Dermis microvascular lymphatic vessel endothelial cell (primary cell): ENCODE measurements at places on chromosomes 2 and 18. TPM values are rescaled to one million over a fixed set of nuclear protein-coding genes. Genes with fewer than 3 reads are reported as not detected.

Gene SMPD4
- 10.4 and 15.7 TPM in 2 replicates for total RNA-seq

Gene DLGAP1
- total RNA-seq, result under 0.01 and 0.13 TPM in 2 replicates

Gene PLCL1
- total RNA-seq, result 0.76 and 1.0 TPM in 2 replicates

Gene KIF1A
- under 0.01 TPM in 2 replicates for total RNA-seq

Gene DUSP2
- total RNA-seq, result 0.26 and 0.76 TPM in 2 replicates

DNA sequence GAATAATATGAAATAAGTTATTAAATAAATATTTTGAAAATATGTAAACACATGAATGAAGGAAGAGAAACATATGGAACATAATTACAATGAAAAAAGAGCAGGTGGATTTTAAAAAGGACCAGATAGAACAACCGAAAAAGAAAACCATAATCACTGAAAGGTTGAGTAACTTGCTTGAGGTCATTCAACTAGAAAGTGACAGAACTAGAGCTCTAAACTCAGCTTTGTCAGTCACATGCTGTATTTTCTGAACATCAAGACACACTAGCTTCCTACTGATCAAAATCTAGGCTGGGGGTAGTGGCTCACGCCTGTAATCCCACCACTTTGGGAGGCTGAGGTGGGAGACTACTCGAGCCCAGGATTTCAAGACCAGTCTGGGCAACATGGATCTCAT is 30.0 kb upstream of the ITGAV start:
- no peak for DNase-seq

- no peak for DNase-seq
Observed at GRCh38 chr2:144339048-144339447, 180.9 kb downstream of the ZEB2 start.

DNA sequence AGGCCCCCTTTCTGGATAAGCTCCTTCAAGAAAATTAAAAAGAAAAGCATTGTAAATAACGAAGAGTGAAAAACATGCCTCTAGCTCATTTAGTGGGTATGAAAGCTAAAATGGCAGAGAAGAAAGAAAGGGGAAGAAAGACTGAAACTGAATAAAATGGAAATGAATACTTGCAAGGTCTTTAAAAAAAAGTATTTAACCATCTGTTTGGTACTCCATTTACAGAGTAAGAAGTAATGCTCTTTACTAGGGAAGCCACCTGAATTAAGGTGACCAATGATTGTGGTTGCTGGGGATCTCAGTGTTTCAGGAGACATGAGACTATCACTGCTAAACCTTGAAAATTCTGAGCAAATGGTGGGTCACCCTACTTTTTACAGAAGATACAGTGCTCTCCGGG is 17.7 kb upstream of the ARL5A start:
- DNase-seq, result no peak

DNA sequence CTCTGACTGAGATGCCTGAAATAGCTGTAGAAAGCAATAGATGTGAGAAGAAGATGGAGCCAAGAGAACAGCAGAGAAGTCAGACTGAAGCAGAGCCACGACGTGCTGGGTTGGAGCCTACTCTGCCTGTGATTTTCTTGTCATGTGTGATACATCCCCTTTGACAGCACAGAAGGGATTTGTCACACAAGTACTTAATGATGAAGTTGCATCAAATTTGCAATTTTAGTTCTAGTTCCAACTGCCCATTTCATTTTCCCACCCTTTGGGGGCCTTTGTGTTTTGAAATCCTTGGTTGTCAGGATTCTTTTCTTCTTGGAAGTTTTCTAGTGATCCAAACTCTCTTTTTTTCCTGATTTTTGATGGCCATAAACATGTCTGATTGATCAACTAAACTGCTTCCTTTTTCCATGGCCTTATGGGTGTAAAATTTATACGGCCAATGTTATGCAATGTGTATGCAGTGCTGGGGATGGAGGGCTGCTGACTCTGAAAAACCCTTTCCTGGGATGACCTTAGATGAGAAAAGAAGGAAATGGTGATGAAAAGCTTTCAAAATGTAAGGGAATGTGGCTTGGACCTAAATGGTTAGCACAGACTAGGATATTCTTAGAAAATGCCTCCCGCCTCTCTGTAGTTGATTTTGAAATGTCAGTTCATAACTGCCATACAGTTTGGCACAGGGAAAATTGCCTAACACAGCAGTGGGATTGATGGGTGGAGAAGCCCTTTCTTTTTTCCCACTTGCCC is 9.6 kb upstream of the B3GNT2 start:
- DNase-seq, result no peak

DNA sequence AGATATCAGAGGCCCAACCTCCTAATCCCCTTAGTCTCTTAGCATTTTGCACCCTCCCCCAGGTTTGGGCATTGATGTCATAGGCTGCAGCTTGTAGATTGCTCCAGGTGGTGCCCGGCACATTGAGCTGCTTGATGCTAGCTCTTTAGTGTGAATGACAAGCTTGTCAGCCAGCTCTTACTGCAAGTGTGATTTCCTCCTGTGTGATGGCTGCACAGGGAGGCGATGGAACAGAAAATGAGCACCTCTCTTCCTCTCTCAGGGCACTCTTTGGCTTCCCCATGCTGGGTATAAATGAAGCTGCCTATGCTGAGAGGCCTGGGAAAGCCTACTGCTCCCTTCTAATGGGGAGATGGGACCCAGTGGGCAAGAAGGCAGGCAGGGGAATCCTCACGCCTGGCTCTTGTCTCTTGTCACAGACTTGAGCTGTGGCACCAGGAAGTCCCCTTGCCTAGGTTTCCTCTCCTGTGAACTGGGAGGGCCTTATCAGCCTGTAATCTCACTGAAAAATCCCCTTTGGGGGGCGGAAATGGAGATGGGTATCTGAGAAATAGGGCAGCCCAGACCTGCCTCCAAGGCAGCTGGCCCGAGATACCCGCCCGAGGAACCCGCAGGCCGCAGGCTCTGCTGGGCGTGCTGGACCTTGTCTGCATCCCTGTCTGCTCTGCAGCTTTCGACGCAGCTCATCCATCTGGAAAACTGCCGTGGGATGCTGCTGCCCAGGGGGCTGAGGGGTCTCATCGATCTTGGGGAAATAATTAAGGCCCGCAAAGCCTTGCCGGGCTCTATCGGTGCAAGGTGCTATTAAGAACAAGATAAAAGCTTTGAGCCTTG is 163.5 kb upstream of the CXCR4 start:
- DNase-seq, result no peak

DNA sequence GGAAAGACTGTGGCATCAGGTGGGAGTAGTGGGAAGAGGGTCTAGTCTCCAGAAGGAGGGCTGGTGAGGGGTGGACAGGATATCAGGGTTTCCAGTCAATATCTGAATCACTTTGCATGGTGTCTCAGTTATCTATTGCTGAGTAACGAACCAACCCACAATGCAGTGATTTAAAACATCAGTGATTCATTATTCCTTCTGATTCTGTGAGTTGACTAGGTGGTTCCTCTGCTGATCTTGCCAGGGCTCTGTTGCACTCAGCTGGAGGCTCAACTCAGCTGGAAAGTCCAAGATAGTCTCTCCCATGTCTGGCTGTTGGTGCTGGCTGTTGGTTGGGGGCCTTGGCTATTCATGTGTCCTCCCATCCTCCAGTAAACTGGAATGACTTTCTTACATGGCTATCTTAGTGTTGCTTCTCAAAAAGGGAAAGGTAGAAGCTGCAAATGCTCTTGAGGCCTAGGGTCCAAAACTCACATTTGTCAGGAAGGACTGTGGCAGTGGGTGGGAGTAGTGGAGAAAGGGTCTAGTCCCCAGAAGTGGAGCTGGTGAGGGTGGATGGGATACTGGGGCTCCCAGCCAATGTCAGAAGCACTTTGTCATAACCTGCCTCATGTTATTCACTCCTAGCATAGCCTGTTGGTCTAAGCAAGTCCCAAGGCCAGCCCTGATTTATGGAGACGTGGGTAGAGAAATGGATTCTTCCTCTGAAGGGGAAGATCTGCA is 13.9 kb downstream of the IL1F10 start:
- DNase-seq, result no peak

DNA sequence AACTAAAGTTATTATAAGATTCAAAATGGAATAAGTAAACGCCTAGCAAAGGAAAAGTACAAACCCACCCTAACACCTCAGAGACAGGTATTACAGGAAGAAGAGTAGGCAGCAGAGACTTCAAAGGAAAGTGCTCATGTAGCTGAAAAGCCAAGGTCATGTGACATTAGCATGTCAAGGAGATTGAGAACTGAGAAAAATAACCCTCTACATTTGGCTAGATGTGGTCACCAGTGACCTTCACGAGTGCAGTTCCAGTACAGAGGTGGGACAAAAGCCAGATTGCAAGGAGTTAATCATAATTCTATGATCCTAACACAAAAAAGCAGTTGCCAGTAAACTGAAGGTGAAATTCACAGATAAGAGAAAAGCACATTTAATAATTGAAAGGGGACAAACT is 252.7 kb downstream of the ZEB2 start:
- DNase-seq, result no peak

- peak; percentile 99 for DNase-seq
Observed at GRCh38 chr2:237291138-237291792, 122.7 kb downstream of the COL6A3 start.

GRCh38 chr18:59612381-59612780 is 84.8 kb downstream of the CCBE1 start:
- no peak for DNase-seq

DNA sequence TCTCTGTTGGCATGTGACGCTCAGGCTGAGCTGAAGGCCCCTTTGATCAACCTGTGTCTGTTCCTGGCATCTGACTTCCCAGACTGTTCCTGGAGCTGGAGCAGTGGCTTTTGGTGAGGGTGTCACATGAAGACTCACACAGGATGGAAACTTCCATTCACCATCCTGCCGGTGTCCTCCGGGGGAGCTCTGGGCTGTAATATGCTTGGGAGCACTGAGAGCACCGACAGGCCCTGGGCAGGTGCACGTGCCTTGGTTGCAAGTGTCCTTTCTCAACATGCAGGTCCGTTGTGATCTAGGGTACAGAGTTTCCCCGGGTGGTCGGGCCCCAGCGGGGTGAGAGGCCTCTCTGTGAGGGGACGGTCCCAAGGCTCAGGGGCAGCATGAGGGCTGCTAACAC is 24.8 kb upstream of the GBX2 start:
- DNase-seq, result no peak

GRCh38 chr18:50696436-50696835 is 123.4 kb downstream of the MRO start:
- no peak for DNase-seq

GRCh38 chr2:60679036-60679780 is 76.9 kb upstream of the PAPOLG start:
- DNase-seq, result no peak

GRCh38 chr2:192307530-192307929 is 112.8 kb upstream of the TMEFF2 start:
- no peak for DNase-seq

DNA sequence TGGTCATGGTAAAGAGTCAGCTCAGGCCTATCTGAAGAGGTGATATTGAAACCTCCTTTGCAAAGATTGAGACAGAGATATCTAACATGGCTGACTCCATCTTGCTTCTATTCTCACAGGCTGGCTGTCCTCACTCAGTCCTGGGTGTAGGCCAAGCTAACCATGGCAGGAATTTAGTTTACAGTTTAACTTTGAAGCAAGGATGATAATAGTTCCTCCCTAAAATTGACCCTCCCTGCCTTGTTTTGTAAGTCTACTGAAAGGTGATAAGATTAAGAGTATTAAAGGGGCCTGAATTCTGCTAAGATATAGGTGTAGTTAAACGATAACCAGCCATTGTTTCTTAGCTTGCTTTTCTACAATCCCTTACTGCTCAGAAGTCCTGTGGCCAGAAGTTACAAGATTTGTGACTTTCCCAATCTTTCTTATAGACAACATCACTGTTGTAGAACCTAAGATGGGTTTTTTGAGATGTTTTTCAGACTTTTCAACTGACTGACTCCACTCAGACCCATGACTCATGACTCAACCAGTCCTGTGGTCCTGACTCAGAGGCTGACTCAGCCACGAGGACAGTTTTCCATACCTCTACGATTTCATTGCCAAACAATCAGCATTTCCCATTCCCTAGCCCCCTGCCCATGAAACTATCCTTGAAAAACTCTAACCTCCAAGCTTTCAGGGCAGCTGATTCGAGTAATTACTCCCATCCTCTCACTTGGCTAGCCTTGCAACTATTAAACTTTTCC is 195.7 kb upstream of the SESTD1 start:
- peak; percentile 74 for DNase-seq

GRCh38 chr18:68830256-68831045 is 32.6 kb downstream of the CCDC102B start:
- DNase-seq, result no peak

- no peak for DNase-seq
Observed at GRCh38 chr2:45889053-45889452, 237.6 kb downstream of the PRKCE start.

GRCh38 chr2:63701406-63701805 is 112.6 kb downstream of the MDH1 start:
- no peak for DNase-seq

- DNase-seq, result no peak
Observed at GRCh38 chr18:59950215-59950944, 50.6 kb downstream of the PMAIP1 start.

DNA sequence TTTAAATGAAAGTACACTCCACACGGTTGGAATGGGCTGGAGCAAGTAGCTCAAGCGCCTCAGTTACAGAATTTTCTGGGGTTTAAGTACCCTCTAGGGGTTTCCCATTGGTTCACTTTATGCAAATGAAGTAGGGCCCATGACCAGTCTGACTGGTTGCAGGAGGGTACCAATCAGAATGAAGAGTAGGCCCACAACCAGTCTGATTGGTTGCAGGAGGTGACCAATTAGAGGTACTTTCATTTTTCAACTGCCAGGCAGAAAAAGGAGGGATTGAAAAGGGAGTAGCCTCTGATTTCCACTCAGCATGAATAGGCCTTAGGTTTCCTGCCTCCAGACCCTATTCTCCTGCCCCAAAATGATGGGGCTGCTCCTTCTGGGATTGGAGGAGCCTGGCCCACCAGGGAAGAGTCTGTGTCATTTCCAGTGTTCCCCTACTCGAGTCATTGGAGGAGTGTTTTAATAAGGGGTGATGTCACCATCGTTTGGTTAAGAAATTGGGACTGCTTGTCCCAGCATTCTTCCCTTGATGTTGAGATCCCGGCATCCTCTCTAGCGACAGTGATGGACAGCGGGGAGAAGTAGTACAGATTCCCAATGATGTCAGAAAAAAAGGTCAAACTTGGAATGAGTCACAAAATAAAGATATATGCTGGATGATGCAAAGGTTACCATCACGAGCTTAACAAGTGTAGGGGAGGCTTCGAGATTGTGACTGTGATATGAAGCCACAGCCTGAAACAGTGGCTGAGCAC is 210.4 kb downstream of the SH3BP4 start:
- no peak for DNase-seq

GRCh38 chr18:69715191-69715795 is 232.4 kb downstream of the CD226 start:
- no peak for DNase-seq
